ENCODE measurements at places on chromosomes 4 and X.

- DNase-seq, result no peak
Measured at GRCh38 chr4:82610041-82610440, 48.3 kb upstream of the TMEM150C start.

DNA sequence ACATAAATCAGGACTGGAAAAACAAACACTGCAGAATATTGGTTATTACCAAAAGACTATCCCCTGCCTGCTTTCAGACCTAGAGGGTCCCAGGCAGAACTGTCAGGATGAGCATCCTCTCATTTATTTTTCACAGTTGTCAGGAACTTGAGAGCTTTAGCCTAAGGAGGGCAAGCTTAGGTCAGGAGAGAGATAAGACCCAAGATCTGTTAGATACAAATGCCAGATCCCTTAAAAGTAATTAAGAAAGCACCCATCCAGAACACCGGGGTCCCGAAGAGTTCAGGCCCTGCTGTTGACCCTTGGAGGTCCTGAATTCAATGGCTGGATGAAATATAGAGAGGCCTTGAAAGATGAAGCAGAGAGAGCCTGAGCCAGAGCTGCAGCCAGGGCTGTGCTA, 5.9 kb upstream of the MAGEB3 start:
- no peak for DNase-seq

GRCh38 chr4:147578593-147578992, 38.6 kb upstream of the TMEM184C start:
- no peak for DNase-seq

GRCh38 chr4:1553365-1553764, 130.7 kb downstream of the FAM53A start:
- DNase-seq, result no peak

DNA sequence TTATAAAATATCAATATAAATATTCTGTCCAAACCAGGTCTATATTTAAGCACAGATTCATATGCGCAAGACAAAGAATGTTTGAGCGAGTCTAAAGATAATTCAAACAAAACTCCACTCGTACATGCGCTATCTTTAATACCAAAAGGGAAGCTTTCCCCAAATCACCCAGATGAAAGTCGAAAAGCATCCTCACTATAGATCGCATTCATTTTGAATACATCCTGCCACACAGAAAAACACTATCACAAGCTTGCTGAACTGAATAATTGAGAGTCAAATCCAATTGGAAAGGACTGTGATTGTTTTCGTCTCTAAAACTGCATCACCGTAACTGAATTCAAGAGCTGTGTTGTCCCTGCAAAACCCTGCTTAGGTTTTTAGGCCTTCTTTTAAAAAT, 685 bp downstream of the TASL start:
- no peak for DNase-seq

All from T-helper 22 cell (primary cell).